GM10248 (cell line): ENCODE measurements at places on chromosomes 2 and 18.

DNA sequence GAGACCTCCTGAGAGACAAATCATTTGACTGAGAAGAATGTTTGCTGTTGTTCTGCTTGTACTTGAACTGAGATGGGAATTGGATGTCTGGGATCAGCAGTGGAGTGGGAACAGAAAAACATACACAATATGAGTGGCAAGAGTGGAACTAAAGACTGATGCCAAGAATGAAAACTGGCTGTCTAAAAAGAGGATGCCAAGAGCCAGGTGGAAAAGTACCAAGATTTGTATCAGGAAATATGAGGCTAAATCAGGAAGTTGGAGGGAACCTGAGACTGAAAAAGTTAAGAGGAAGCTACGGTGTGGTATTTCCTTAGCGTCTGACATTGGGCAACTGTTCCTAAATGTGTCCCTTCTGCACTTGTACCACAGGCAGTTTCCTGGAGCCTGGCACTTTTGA, 440.9 kb upstream of the CELF4 start:
- DNase-seq, result no peak

DNA sequence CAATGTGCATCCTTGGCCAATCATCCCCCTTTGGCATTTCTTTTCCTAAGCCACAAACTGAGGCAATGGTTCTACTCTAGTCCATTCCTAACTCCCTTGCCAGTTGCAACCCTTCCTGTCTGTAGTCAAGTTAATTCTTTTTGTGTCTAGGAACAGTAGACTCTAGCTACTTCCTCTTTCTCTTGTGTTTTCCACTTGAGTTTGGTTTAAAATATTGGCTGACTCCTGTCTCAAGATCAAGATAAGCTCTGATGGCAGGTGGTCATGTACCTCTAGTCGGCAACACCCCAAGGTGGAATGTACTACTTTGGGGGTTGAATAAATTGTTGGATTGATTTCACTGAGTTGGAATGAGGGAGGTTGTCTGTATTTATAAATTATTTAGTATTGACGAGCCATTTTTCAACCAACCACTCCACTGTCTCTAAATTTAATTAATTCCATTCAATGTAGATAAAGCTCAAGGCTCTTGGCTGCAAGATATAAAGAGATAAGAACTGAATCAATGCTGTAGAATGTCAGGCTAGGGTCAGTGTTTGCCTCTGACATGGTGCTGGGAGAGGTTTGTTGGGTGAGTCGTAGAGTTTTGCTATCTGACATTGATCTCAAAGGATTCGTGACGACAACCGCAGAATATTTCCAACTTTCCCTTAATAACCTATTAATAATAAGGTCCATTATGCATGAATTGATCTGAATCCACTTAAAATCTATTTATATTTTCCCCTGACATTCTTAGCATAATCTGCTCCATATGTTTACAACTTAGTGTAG, 188.7 kb upstream of the APCDD1 start:
- no peak for DNase-seq

GRCh38 chr2:130376433-130377293, 20.8 kb downstream of the PTPN18 start:
- no peak for DNase-seq

DNA sequence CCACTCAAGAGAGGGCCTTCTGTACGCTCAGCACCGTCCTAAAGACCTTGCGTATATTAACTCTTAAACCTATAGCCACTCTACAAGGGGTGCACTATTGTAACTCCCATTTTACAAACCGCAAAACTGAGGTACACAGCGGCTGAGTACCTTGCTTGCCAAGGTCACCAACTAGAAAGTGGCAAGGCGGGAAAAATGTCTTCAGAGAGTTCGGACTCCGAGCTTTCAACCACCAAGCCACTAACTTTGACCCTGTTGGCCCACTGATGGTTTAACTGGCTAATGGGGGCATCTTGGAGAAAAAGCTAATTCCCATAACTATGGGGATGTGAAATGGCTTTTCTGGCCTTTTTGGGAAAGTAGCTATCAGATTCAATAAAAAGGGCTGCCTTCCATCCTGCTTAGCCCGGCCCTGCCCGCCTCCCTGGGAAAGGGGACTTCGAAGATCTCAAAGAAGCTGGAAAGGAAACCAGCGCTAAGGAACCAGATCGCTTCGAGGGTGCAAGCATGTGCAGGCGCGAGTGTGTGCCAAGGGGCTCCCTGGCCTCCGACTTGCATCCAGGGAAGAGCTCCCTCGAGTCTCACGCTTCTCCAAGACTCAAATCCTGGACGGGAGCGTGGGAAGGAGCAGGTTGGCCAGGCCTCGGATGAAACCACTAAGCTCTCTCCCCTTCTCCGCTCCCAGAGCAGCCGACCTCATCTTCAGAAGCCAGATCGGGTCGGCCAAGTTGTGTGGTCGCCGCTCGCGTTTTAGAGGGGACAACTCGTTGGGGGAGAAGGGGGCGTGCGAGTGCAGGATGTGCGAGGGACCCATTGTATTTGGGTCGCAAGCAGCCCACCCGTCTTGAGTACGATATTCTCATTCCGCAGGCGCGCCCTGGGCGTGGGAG, 2.2 kb upstream of the SP5 start:
- no peak for DNase-seq

GRCh38 chr2:132414081-132414480, 2.5 kb upstream of the GPR39 start:
- DNase-seq, result no peak

- no peak for DNase-seq
Observed at GRCh38 chr2:119232666-119232993, 9.0 kb downstream of the STEAP3 start.

- DNase-seq, result no peak
Observed at GRCh38 chr18:3759099-3759498, 309.1 kb downstream of the TGIF1 start.

DNA sequence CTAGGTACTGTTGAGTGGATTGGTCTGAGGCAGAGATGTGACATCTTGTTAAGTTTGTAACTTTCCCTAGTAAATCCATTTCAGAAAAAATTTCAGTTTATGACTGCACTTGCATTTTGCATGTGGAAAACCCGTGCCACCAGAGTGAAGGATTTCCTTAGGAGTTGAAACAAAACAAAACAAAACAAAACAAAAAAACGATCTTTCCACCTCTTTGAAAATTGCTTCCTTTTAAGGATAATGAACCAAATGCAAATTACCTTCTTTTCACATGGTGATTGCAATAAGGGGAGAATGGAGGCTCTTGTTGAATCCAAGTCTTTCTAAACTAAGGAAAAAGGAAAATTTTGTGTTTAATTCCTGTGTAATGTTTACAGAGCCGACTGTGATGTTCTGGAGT, 43.2 kb downstream of the PHLPP1 start:
- DNase-seq, result no peak

DNA sequence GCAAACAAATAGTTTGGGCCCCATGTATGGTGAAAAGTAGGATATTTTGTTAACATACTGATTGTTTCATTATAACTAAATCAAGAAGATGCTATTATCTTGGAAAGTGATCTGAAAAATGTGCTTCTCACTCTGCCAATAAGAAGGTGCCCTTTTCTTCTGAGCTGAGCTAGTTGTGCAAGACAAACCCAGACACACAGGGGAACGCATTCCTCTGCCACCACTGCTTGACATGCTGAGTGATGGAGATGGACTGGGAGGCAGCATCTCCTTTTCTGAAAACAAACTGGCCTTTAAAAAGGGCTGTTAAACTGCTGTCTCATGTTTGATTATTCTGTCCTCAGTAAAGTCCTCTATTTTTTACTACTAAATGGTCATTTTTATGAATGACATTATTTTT, 1989.9 kb upstream of the CELF4 start:
- no peak for DNase-seq

DNA sequence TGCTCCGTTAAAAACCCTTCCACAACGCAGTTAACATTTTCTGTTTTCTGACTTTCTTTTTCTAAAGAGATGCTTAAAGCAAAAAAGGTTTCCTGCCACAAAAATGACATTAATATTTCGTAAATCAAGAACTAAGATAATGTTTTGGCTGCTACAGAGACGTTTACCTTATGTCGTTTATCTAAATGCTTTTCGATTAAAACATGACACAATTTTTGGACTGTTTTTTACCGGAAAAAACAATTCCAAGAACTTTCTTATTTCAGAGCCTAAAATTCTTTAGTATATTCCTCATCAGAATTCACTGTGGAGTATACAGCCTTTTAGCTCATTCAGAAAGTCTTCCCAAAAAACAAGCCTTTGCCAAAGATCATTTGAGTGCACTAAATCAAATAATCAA, 278.0 kb upstream of the TCF4 start:
- no peak for DNase-seq

DNA sequence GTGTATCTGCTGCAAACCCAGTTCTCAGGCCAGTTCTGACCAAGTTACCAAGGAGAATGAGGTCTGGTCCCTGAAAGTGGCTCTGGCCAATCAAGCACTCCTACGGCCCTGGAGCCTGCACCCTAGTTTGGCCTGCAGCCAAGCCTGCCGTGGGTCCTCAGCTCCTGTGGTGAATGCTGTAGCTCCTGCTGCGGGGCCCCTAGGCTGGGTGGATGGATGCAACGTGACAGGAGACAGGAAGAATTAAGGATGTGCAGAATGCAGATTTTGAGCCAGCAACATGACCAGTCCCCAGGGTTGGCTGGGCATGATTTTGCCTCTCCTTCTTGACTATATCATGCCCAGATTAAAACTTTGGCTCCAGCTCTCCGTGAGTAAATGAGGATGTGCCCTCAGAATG, 97.2 kb downstream of the SMAD7 start:
- DNase-seq, result no peak

- no peak for DNase-seq
Observed at GRCh38 chr2:55966401-55967118, 43.0 kb upstream of the EFEMP1 start.

GRCh38 chr18:31161757-31162418, 768 bp downstream of the DSC1 start:
- no peak for DNase-seq
